ENCODE measurements at places on chromosomes 11 and 22.

DNA sequence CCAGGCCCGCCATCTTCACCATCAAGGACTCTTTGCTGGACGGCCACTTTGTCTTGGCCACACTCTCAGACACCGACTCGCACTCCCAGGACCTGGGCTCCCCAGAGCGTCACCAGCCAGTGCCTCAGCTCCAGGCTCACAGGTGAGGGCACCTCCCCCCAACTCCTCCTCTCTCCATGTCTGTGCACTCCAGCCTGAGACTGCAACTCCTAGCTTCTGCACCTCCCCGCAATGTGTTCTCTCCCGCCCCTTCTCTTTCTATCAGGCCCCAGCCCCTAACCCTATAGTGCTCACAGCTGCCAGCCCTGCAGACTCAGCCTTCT, 4.4 kb downstream of the RAD9A start:
- DNase-seq, result no peak

DNA sequence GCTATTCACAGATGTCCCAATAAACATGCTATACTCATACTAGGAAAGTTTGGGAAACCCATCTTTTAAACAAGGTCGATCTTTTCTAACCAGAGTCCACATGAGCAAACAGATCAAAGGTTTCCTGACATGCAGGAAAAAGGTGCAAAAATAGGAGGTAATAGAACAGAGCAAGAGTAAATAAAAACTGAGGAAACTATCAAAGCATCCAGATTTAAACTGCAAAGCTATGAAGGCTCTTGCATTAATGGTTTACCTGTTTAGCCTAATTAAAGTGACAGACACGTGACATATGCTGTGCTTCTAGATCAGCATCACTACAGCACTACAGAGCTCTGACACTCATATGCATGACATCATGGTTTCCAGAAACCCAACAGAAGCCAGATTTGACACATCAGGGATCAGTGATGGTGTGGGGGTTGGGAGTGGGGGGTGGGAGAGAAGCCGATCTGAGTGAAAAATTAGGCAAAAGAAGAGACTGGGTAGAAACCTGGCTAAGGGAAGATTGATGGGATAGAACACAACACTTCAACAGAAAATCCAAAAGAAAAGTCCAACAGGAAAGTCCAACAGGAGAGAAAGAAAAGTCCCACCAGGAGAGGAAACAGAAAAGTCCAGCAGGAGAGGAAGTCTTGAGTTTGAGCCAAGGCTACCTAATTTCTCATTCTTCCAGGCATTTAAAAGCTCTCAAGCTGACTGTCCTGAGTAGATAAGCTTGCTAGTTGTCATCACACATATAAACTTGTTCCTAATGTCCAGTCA, 262.3 kb downstream of the SOX6 start:
- no peak for DNase-seq

DNA sequence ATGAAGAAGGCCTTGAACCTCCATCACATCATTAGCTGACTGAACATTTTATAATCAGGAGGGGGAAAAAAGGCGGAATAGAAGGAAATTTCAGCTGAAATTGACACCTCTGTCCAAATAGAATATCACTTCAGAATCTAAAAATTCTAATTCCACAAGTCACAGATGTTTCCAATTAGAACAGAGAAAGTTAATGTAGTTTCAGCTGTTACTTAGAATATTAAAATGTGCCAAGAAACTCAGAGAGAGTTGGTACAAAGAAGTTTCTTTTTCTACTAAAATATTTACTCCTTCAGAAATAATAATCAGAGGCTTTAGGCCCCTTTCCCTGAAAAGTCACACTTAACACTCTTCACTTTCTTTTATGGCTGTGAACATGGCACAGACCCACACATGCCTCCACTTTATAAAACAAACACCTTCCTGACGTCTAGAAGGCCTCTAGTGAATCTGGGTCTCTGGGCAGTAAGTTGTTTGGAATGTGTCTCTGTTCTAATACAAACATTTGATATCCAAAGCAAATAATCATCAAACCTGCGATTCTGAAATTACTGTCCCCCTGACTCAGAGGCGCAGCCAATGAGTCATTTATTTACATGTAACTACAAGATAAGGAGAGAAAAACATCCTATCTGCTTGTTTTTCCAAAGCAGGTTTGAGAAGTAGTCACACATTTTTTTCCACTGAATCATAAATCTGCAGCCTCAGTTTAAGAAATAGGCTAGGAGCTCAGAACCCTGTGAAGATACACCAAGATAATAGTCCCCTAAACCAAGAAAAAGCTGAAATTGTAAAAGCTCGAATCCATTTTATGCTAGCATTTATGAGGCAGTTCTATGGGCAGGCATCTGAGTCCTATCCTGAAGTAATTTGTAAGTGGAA, 148.4 kb downstream of the ME3 start:
- DNase-seq, result no peak

DNA sequence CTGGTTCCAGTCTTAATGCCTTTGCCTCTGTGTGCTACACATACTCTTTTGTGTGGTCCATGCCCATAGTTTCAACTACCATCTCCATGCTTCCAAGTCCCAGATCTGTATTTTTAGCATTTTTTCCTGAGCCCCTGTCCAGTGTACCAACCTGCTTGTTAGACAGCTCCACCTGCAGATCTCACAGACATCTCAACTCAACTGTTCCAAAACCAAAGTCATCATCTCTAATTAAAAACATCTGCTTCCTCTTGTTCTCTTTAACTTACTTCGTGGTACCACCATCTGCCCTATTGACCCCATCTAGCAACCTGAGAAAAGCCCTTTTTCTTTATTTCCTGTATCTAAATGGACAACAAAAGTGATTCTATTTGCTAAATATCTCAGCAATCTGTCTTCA, 8.6 kb upstream of the KMT2A start:
- no peak for DNase-seq

- DNase-seq, result peak; percentile 69
Measured at GRCh38 chr11:3037040-3037944, 19.9 kb downstream of the CARS1 start.

- DNase-seq, result no peak
Measured at GRCh38 chr22:32623943-32624342, 149.3 kb downstream of the FBXO7 start.

- DNase-seq, result no peak
Measured at GRCh38 chr22:43230571-43230970, 43.6 kb upstream of the TTLL12 start.

Data from NB4 (cell line).